Fibroblast of villous mesenchyme (primary cell): ENCODE measurements at places on chromosomes 3 and 15. TPM values are rescaled to one million over a fixed set of nuclear protein-coding genes. Genes with fewer than 3 reads are reported as not detected.

DNA sequence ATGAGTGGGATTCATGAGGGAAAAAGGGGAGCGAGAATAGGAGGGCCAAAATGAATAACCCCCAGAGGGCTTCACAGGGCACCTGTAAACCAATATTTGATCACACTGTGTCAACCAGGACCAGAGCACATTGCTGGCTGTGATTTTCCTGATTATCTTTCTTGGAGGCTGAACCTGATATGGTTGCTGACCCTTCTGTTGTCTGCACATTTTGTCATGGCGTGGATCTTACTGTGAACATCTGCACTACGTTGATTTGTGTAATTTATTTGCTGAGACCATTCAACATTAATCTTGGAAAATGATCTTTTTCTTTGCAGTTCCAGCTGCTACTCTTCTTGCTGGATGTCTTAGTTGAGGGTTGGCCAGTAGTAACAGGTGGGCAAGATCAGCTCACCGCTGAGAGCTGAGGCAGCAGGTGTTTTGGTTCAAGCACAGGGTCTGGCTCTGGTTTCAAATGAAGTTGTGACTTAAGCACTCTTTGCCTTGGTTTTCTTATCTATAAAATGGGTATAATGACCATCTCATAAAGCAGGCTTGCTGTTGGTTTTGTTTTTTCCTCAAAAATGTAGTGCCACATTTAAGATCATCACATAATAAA, 61.2 kb downstream of the ARHGEF26 start:
- no peak for DNase-seq

DNA sequence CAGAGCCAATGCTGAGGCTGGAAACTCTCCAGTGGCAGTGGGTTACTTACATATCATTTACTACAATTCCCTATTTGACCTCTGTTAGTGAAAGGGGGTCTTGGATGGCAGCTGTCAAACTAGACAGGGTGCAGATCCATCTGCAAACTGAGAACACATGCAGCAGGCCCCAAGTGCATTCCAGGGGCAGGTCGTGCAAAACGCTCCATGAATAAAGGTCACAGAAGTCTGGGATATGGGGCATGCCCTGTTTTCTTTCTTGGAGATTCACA, 25.0 kb upstream of the RAD18 start:
- DNase-seq: no peak

DNA sequence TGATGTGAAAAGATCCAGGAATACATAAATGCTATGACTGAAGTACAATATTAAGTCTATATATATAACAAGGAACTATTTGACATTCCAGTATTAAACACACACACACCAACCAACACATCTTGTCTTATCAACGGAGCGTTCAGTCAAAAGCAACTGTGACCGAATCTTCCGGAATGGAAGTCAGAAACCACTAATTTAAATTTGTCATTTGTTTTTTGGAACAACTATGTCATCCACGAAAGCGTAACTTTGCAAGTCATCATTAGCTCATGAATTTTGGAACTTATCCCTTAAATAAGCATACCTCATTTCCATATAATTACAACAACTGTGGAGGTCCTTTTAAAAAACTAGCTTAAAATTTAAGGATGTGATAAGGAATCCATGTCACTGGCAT, 5.0 kb downstream of the ZNF385D start:
- no peak for DNase-seq

GOLGA8R gene
- total RNA-seq: 1.3 and 1.9 TPM in 2 replicates
